Endothelial cell of umbilical vein (primary cell): ENCODE measurements at places on chromosomes 11 and 22. TPM values are rescaled to one million over a fixed set of nuclear protein-coding genes. Genes with fewer than 3 reads are reported as not detected.

- no peak for DNase-seq
Measured at GRCh38 chr11:65786008-65786785, 666 bp upstream of the OVOL1 start.

GRCh38 chr22:47166446-47167016 is 404.1 kb downstream of the TBC1D22A start:
- no peak for DNase-seq

GRCh38 chr22:24768537-24769374 is 5.8 kb downstream of the PIWIL3 start:
- DNase-seq, result peak; percentile 49

GRCh38 chr22:31968022-31968421 is 23.7 kb downstream of the YWHAH start:
- no peak for DNase-seq

DNA sequence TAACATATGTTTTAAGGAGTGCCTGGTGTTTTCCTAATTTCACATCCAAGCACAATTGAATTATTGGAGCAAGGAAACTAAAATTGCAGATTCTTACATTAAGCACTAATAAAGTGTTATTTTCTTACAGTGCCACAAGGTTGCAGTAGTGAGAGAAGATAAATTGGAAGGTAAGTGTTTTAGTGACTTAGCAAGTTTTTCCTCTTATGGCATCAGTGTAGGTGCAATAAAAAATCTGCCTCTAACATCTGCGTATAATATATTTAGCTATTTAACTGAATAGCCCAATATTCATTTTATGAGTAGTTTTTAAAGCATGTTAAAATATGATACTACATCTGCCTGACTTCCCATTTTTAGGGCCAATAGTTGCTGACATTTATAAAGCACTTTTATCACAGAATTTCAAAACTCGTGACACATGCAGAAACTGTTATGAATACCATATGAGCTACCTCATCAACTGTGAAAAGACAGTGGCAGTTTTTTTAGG is 19.0 kb downstream of the POLD3 start:
- DNase-seq, result peak; percentile 46

OR8U1 gene
- not detected in 2 replicates for polyA plus RNA-seq
